ENCODE measurements at places on chromosomes 11 and 22.

GRCh38 chr11:40683010-40683409, 776.4 kb downstream of the LRRC4C start:
- DNase-seq, result no peak

GRCh38 chr11:33835143-33835878, 56.6 kb downstream of the LMO2 start:
- DNase-seq, result peak; percentile 80

- DNase-seq, result no peak
These were observed 2.2 kb downstream of the SLC37A4 start for GRCh38 chr11:119028346-119029068.

- DNase-seq, result no peak
These were observed 34.9 kb downstream of the CADM1 start for GRCh38 chr11:115469361-115469760.

DNA sequence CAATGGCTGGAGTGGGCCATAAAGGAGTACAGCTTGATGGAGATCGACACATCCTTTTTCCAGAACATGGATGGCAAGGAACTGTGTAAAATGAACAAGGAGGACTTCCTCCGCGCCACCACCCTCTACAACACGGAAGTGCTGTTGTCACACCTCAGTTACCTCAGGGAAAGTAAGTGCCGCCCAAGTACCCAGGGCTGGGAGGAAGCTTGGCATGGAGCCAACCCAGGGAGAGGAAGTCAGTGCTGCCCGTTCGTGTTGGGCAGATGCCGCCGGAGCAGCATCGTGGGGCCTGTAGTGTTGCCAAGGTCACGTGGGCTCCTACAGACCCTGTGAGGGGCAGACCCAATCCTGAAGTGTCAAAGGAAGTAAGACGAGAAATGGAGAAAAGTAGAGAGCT, 78.9 kb downstream of the FLI1 start:
- no peak for DNase-seq

GRCh38 chr11:44988981-44989635, 38.4 kb upstream of the TP53I11 start:
- DNase-seq, result no peak

- DNase-seq, result no peak
These were observed 14.4 kb downstream of the NFAM1 start for GRCh38 chr22:42417645-42418305.

DNA sequence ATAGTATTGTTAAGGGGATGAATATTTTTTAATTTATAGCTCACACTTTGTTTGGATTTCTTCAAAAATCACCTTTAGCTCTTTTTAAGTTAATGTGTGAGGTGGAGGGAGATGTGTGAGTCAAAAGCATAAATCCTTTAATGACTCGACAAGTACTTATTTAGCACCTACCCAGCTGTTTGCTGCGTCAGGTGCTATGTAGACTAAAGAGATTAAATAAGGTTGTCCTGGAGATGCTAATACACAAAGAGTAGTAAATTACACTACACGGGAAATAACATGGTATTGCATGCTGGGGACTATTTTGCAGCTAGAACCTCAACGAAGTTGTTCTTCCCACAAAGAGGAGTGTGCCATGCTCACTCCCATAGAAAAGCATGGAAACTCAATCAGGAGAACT, 583.3 kb upstream of the TENM4 start:
- no peak for DNase-seq

- no peak for DNase-seq
These were observed 15.9 kb downstream of the TANGO2 start for GRCh38 chr22:20036535-20037392.

DNA sequence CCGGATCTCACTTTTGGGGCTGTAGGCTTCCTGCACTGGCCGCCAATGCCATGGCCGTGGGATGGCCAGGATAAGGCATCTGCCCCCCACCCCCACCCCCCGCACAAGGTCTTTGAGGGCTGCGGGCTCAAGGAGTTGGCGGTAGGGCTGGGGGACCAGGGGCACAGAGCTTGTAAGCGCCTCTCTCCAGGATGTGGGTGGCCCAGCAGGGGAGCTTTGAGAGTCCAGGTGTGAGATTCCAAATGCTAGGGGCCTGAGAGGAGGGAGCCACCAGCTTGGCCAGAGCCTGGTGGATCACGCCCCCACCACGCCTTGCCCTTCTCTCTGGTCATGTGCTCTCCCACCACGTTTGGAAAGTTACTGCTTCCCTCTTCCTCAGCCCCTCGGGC, 5.0 kb downstream of the CD81 start:
- no peak for DNase-seq

- no peak for DNase-seq
These were observed 90.0 kb upstream of the LINC01488 start for GRCh38 chr11:69391192-69392103.

- no peak for DNase-seq
These were observed 1.6 kb downstream of the KIAA0930 start for GRCh38 chr22:45238957-45239680.

DNA sequence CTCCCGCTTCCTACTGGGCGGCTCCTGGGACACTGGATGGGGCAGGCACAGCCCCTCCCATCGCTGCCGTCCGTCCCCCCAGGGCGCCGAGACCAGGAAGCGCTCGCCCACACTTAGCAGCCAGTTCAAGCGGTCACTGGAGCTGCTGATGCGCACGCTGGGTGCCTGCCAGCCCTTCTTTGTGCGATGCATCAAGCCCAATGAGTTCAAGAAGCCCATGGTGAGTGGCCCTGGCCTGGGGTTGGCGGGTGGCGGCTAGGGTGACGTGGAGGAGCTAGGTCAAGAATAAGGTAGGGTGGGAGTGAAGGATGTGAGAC, 44.6 kb downstream of the MYO7A start:
- DNase-seq, result no peak

DNA sequence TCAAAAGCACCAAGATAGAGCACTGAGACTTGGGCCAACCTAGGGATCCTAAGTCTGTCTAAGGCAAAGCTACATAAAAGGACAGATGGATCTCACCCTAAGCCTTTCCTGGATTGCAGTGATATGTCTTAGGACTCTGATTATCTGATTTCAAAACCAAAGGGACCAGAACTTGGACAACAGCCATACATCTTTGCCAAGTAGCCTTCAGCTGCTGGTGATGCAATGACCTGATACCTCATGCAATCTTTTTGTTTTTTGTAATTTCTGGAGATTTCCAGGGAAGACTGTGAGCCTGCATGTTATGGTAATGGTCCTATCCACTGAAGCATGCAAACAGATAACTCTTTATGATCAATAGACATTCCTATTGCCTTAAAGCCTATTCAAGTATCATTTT, 230.4 kb upstream of the MTNR1B start:
- peak; percentile 48 for DNase-seq

DNA sequence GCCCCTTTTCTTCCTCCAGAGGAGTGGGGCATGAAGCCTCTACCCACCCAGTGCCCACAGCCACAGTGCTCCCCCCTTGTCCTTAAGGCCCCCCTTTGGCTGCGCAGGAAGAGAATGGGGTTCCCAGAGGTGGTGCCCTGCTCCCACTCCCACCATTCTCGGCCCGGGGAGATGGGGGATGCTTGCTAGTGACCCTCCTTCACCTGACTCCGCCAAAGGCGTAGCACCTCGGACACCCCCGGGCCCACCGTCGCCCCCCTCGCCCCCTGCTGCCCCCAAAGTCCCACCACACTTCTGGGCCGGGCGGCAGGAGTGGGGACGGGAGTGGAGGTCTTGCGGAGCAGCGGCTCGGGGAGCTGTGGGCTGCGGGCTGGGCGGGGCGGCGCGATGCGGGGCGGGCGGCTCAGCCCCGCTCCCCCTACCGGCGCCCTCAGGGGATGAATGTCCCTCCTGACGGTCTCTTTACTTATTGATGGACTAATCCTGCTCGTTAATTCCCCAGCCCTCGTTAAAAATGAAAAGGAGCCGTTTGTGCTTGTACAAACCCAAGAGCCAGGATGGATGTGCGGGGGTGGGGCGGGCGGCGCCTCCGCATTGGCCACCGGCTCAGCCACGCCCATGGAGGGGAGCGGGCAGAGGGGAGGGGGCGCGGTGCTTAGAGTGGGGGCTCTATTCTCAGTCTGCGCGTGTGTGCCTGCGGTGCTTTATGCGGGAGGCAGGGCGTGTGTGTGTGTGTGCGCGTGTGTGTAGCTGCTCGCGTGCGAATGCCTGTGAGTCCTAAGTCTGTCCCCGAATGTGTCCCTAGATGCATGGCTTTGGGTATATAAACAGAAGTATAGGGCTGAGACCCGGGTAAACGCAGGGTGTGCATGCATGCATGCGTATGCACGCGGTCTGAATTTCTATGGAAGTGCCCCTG, 25.6 kb downstream of the SYT7 start:
- no peak for DNase-seq

- DNase-seq, result no peak
These were observed 25.6 kb downstream of the PGA5 start for GRCh38 chr11:61266602-61267001.

- peak; percentile 5 for DNase-seq
These were observed 102.7 kb downstream of the BRD1 start for GRCh38 chr22:49724893-49725489.

- no peak for DNase-seq
These were observed 92.9 kb upstream of the AMOTL1 start for GRCh38 chr11:94675239-94675638.

GRCh38 chr11:128310676-128311445, 276.5 kb downstream of the ETS1 start:
- DNase-seq, result no peak
